ENCODE measurements at places on chromosomes 11 and 22.

GRCh38 chr11:36060926-36061325, 117.1 kb downstream of the LDLRAD3 start:
- no peak for DNase-seq

GRCh38 chr22:39384750-39385480, 14.7 kb upstream of the TAB1 start:
- peak; percentile 4 for DNase-seq

GRCh38 chr11:102240502-102240901, 76.8 kb upstream of the BIRC3 start:
- no peak for DNase-seq

DNA sequence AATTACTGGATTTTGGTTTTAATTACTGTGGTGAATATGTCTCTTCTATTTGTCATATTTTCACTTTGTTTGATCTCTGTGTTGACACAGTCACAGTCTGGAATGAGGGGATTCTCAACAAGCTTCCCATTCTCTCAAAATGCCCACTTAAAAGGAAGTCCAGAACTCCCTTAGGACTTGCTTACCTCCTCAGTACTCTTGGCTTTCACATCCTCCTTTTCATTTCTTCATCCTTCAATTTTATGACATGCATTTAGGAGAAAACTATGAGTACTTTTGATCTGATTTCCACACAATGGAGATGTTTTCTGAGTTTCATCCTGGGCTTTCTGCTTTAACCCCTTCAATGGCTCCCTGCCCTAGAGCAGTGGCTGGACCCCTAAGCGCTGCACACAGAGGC, 49.3 kb upstream of the FLI1 start:
- no peak for DNase-seq

GRCh38 chr11:84522331-84522730, 1104.8 kb downstream of the DLG2 start:
- DNase-seq: no peak

- no peak for DNase-seq
These were observed 81.7 kb downstream of the MTNR1B start for GRCh38 chr11:93051186-93051585.

DNA sequence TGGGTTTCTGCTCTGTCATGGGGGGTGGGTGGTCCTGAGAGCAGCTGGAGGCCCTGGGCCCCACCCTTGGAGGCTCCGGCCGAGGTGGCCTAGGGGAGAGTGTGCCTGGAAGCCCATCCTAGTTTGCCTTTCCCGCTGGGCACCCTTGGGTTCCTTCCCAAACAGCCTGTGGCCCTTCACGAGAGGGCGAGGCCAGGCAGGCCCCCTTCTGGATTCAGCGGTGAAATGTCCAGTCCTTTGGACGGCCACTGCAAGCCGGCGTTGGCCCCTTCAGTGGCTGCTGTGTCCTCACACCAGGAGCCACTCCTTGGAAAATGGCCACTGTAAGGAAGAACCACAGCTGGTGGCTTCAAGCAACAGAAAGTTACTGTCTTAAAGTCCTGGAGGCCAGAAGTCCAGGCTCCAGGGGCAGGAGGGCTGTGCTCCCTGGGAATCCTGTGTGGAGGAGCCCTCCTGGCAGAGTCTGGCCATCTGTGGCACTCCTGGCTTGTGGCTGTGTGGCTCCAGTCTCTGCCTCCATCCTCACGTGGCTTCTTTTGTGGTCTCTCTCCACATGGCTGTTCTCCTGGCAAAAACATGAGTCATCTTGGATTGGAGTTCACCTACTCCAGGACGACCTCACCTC, 854.1 kb downstream of the TBC1D22A start:
- no peak for DNase-seq

DNA sequence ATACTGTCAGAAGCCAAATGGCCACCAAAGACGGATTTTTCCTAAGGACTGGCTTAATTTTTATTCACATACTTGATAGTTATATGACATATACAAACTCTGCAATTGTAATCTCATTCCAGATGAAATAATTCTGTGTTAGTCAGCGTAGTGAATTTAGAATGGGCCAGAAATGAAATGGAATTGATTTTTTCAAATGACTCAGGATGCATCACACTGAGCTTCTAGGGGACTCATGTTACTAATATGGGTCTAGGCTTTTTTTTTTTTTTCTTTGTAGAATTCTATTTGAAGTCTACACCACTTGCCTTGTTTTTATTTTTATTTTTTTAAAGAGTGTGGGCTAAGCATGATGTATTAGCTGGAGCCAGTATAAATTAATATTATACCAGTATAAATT, 62.7 kb downstream of the SPECC1L start:
- DNase-seq: no peak

DNA sequence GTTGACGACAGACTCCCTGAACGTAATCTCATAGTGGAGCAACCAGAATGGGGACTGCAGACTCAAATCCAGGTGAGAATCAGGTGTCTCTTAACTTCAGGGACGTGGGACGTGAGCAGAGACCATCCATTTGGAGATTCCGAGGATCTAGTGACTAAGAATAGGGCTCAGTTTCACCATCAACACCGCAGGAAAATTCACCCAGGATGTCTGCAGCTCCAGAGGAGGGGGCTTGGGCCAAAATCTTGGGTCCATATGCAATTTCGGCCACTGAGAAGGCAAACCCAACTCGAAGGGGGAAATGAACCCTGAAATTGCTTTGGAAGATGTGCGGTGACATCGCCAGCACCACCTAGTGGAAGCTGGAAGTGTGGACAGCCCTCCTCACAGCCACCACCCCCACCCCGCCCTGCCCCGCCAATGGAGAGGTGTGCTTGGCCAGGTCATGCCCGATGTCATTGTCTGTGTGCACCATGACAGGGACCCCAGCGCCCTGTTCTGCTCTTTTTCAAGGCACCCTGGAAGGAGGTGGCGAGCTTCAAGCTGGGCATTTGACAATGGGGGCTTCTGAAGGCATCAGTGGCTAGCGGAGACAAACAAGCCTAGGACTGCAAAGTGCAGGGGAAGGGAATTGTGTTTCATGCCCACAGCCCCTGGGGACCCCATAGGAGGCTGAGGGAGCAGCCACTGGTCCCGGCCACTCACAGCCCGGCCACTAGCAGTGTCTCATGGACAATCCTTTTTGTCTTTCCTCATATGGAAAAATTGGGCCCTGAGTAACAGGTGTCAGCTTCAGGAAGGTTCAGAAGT, 24.8 kb downstream of the APOL1 start:
- DNase-seq: peak; percentile 14

- no peak for DNase-seq
These were observed 27.6 kb upstream of the TOLLIP start for GRCh38 chr11:1336836-1337646.

- no peak for DNase-seq
These were observed 6.0 kb upstream of the SYT7 start for GRCh38 chr11:61586792-61587430.

- DNase-seq: no peak
These were observed 18.8 kb downstream of the RASD2 start for GRCh38 chr22:35559354-35560005.

GRCh38 chr22:44608597-44609399, 93.2 kb upstream of the PRR5 start:
- no peak for DNase-seq

All from NCI-H748 treated with DMSO at 0.1 percent for 48 hours (cell line).